ENCODE measurements at places on chromosomes 1 and 21.

DNA sequence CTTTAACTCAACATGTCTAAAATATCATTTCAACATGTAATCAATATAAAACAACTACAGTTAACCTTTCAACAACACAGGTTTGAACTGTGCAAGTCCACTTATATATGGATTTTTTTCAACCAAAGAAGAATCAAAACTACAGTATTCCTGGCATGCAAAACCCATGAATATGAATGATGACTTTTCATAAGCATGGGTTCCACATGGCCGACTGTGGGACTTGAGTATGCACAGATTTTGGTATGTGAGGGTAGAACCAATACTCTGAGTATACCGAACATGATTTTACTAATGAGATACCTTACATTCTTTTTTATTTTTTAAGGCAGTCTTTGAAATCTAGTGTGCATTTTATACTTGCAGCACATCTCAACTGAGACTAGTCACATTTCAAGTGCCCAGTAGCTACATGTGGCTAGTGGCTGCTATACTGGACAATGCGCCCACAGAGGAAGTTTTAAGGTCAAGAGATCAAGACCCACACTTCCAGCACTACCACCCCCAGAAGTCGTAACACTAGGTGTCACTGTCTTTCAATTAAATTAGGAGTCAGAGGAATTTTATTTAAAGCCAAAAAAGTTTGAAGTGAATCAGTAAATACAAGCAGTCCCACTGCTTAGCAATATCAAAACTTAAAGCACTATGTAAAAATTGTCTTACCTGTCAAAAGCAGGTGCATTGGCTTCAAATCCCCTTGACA is 40.0 kb downstream of the SYNJ1 start:
- DNase-seq = no peak

DNA sequence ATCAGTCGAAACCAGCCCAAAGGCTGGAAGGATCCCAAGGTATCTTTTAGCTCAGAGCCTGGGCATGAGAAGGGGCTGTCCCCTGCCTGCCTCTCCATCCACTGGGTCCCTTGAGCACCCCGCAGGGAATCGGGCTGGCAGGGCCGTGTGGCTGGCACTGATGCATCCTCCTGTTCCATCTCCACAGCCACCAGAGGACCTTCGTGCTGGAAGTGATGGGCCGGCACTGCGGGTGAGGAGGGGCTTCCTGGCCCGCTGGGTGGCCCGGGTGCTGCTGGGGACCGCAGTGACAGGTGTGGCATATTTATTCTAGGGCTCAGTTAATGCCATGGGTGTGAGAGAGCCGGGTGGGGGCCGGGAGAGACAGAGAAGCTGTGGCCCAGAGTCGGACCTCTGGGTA is 13.6 kb downstream of the PFKL start:
- DNase-seq = no peak

GRCh38 chr1:219442611-219443061 is 170.3 kb downstream of the ZC3H11B start:
- DNase-seq = peak; percentile 16

- DNase-seq = peak; percentile 6
Observed at GRCh38 chr1:46020010-46020409, 112.4 kb downstream of the PIK3R3 start.

GRCh38 chr1:205377355-205377754 is 20.6 kb upstream of the KLHDC8A start:
- no peak for DNase-seq

DNA sequence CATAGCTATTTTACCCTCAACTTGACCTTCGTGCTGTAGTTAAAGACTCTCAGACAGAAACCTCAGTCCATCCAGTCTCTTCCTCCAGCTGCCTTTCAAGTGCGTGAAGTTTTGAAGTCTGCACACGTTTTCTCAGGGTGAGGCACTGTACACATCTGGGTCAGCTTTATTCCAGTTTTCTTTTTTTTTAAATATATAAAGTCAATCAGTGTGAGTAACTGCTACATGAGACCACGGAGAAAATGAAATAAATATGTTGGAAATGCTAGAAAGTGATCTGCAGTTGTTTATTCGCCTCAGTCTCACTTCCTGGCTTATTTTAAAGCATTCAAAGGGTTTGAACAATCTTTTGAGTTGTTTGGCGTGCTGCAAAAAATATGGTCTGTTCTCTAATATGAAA is 135.7 kb downstream of the ROR1 start:
- no peak for DNase-seq

- DNase-seq = no peak
Observed at GRCh38 chr21:44083631-44084291, 23.4 kb upstream of the PWP2 start.

- no peak for DNase-seq
Observed at GRCh38 chr1:109714661-109715372, 2.8 kb downstream of the GSTM5 start.

GRCh38 chr21:42666023-42666747 is 12.8 kb downstream of the PDE9A start:
- no peak for DNase-seq

GRCh38 chr1:26126321-26127084 is 14.9 kb downstream of the PDIK1L start:
- no peak for DNase-seq

GRCh38 chr1:210233216-210233494 is 559 bp downstream of the SERTAD4 start:
- DNase-seq = no peak

DNA sequence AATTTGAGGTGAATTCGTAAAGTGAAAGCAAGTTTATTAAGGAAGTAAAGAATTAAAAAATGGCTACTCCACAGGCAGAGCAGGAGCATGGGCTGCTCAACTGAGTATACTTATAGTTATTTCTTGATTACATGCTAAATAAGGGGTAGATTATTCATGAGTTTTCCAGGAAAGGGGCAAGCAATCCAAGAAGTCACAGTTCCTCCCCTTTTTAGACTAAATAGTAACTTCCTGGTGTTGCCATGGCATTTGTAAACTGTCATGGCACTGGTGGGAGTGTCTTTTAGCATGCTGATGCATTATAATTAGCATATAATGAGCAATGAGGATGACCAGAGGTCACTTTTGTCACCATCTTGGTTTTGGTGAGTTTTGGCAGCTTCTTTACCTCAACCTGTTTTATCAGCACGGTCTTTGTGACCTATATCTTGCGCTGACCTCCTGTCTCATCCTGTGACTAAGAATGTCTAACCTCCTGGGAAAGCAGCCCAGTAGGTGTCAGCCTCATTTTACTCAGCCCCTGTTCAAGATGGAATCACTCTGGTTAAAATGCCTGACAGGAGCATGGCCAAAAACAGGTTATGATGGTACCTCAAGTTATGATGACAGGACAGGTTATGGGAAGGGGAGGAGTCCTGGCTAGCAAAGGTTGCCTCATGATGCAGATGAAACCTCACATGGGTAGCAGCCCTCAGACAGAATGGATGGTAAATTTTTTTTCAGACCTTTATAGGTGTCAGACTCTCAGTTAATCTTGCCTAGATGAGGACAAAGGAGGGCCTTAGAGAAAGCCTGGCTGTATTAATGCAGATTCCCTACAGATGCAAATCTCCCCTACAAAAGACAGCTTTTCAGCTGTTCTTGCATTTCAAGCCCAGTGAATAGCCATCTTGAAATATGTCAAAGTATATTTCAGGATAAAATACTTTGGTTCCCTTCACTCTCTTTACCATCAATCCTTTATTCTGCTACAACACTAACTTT is 49.7 kb downstream of the SIPA1L2 start:
- no peak for DNase-seq

DNA sequence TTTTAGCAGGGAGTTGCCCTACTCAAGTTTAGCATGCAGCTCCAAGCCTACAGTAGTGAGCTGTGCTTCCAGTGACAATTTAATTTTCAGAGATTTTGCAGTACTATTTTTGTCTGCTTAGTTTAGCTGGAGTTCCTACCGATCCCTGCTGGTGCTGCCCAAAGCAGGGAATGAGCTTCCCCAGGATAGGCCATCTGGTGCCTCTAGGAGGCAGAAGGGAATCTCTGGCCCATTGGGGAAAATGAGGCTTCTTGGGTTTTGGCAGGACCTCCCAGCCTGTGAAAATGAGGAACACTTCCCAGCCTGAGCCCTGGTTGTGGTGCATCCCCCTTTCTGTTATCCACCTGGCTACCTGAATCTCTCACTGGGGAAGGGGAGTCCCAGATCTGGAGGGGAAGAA is 149.2 kb downstream of the RASAL2 start:
- DNase-seq = no peak

DNA sequence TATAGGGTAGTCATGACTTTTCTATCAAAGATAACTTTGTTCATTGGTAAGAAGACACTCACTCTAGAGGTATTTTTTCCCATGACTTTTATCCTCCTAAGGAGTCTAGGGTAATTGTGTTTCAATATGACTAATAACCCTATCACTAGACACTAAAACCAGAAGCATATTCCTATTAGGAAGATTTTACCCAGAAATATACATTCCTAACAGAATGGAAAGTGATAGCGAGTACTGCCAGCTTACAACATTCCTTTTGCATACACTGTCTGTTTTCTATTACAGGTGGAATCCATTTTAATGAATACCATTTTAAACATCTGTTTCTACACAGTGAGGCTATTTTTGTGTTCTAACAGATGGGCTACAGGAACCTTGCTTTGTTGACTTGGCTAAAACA is 31.4 kb upstream of the C1orf185 start:
- DNase-seq = peak; percentile 65

Measured in fibroblast of skin of back (primary cell).